ENCODE measurements at places on chromosomes 13 and 19. TPM values are rescaled to one million over a fixed set of nuclear protein-coding genes. Genes with fewer than 3 reads are reported as not detected.
A peak's percentile ranks its signal among the peaks of the same experiment; 100 is the strongest.

The IGFL2 gene
- 0.47 TPM for total RNA-seq

DNA sequence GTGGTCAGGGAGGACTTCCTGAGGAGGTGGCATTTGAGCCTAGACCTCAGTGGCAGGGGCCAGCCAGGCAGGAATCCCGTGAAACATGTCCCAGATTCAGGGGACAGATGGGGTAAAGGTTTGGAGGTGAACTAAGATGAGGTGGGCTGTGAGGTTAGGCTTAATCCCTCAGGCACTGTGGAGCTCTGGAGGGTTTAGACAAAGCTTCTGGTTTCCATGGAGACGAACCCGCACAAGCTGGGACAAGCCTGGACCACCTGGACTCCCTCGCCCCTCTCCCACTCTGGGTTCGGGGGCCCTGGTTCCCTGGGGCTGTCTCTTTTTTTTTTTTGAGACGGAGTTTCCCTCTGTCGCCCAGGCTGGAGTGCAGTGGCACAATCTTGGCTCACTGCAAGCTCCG lies 15.7 kb downstream of the TJP3 start:
- no peak for DNase-seq

The HCST gene
- not detected for total RNA-seq

The NCAN gene
- total RNA-seq: not detected

- DNase-seq: no peak
These were observed 14.0 kb downstream of the PDX1 start for GRCh38 chr13:27933580-27934328.

The PCDH8 gene
- total RNA-seq: not detected

- DNase-seq: peak; percentile 49
These were observed 31.5 kb upstream of the HIF3A start for GRCh38 chr19:46265217-46265828.

DNA sequence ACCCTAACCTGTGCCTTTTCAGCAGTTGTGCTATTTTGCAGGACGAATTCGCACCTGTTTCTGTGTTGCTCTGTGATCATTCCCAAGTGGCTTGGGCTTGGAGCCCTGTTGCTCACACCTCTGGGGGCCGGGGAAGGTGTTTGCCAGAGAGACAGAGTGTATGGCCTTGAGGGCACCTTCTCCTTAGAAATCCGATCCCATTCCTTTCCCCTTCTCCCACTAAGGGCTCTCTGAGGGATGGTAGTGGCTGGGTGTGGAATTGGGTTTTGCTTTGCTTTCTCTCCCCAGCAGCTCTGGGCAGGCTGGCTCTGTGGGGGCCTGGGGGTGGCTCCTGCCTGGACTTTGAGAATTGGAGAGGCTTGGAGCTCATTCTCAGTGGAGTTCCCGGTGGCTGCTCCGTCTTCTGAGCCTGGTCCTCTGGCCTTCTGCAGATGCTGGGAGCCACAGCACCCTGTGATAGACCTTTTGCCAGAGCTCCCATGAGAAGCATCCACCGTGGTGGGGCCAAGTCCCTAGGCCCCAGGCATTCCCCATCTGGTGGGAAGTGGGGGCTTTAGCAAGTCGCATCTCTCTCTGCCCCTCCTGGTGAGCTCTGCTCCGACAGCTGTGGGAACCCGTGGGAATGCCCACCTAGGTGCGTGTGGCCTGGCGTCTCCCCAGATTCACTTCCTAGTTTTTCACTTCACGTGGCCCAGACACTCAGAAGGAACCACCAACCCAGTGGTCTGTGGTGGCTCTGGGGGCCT lies 26.1 kb downstream of the ATP11A start:
- DNase-seq: no peak

DNA sequence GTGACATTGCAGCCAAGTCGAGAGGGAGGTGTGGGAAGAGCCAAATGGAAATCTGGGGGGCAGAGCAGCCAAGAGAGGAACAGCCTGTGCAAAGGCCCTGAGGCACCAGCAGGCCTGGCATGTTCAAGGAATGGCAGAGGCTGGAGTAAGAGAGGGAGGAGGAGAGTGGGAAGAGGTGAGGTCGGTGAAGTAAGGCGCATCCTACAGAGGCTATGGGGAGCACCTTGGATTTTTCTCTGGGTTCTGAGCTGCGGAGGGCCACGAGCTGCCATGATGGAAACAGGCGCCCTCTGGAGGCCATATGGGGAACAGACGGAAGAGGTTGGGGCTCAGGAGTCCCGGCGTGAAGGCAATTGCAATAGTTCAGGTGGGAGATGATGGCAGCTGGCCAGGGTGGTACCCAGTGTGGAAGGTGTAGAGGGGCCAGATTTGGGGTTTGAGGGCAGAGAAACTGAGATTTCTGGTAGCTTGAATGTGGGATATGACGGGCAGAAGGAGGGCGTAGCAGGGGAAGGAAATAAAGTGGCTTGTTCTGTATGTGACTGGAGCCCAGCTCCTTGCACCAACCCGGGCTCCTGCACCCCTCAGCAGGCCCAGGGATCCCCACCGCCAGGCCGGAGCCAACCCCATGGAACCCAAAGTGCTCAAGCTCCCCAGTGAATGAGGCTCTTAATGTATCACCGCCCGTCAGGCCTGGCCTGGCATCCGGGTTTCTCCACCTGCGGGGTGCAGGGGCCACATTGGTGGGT lies 20.5 kb upstream of the STRN4 start:
- DNase-seq: no peak

DNA sequence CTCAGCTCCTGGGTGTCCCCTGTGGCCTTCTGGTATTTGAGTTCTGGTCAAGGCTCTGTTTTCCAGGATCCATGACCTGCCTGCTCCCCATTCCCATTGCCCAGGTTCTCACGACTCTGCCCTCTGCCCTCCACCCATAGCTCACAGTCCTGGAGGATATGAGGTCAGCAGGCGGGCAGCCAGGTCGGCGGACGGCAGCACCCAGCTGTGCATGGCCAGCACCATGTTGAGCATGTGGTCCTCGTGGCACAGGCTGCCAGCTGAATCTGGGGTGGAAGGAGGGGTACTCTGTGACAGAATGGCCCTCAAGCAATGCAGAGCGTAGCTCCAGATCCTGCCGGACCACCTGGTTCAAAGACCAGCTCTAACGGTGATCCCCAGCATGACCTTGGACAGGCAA lies 5.1 kb downstream of the RASGRP4 start:
- no peak for DNase-seq

DNA sequence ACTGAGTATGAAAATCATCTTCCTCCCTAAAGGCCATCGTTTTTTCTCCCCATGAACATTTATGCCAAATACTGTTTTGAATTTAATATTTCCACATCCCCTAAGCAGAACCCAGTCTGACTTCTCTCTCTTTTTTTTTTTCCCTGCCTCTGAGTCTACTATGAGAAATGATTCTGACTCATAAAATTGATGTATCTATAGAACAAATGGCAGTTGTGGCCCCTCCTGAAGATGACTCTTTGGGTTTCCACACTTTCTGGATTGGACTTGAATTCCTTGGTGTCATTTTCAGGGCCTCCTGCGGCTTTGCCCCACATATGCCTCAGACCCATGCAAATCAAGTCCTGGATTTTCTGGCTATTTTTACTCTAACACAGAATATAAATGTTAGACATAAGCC lies 22.7 kb upstream of the NAXD start:
- DNase-seq: no peak

GRCh38 chr13:79457948-79458347 lies 23.0 kb upstream of the NDFIP2 start:
- DNase-seq: no peak

The GPC6 gene
- total RNA-seq: 2.1 TPM

DNA sequence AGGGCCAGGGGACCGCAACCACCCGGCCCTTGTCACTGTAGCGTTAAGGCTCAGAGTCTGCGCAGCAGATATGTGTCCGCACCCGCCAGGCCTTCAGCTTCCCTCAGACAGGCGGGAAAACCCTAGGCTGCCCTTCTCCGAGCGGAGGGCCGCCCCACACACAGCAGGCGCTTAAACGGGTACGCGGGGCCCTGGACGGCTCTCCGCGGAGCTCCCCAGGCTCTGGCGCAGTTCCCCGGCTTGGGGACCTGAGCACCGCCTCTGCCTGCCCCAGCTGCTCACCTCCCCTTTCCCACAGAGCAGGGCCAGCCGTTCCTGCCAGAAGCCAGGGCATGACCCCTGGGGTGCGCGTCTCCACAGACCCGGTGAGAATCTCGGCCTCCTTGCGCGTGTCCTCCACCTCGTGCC lies 593 bp downstream of the ZNF135 start:
- no peak for DNase-seq

The YJEFN3 gene
- total RNA-seq: 0.37 TPM

- no peak for DNase-seq
These were observed 194.2 kb downstream of the RGCC start for GRCh38 chr13:41651413-41652058.

The THSD1 gene
- total RNA-seq: 1.3 TPM

- DNase-seq: no peak
These were observed 4.9 kb downstream of the ARHGEF1 start for GRCh38 chr19:41887711-41888382.

GRCh38 chr19:8240274-8241229 lies 31.4 kb downstream of the CERS4 start:
- DNase-seq: peak; percentile 55

DNA sequence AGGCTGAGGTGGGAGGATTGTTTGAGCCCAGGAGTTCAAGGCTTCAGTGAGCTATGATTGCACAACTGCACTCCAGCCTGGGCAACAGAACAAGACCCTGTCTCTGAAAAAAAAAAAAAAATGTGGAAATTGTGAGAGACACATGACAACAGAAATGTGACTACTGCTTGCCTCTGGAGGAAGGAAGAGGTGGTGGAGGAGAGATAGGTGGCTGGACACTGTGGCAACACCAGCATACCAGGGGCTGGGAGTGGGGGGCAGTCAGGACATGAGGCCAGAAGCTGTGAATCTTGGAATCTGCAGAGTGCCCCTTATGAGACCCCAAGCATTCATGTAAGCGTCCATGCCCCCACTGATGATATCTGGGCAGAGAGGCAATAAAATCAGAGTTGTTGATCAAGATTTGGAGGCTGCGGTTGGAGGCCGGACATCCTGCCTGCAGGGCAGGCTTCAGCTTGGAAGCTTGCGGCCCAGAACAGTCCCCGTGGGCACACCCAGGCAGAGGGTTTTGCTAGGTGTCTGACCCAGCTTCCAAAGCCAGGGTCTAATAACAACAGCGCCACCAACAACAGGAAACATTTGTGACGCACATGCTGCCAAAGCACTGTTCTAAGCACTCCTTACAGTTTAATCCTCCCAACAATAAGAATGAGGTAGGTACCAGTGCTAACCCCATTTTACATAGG lies 16.9 kb downstream of the FAM187B start:
- DNase-seq: no peak

GRCh38 chr19:14127176-14127575 lies 9.2 kb downstream of the ASF1B start:
- no peak for DNase-seq

The PRODH2 gene
- total RNA-seq: not detected
